ENCODE measurements at places on chromosomes 7 and 10.

DNA sequence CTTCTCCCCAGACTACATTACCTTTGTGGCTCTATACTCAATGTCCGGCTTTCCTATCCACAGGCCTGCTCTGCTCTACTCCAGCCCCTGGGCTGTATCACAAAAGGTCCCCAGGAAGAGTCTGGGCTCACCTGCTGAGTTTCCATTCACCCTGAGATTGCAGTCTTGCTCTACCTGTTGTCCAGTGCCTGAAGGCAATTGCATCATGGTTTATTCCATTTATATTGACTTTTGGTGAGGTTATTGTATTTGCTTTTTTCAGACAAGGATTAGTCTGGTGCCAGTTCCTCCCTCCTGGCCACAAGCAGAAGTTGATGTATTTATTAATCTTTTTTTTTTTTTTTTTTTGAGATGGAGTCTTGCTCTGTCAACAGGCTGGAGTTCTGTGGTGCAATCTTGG is 273.1 kb downstream of the XPNPEP1 start:
- DNase-seq = no peak

GRCh38 chr7:2735744-2736143 is 47.7 kb downstream of the AMZ1 start:
- DNase-seq = no peak

GRCh38 chr10:82969405-82969804 is 1094.4 kb downstream of the NRG3 start:
- no peak for DNase-seq

GRCh38 chr10:69065406-69066361 is 22.2 kb upstream of the SRGN start:
- DNase-seq = no peak

DNA sequence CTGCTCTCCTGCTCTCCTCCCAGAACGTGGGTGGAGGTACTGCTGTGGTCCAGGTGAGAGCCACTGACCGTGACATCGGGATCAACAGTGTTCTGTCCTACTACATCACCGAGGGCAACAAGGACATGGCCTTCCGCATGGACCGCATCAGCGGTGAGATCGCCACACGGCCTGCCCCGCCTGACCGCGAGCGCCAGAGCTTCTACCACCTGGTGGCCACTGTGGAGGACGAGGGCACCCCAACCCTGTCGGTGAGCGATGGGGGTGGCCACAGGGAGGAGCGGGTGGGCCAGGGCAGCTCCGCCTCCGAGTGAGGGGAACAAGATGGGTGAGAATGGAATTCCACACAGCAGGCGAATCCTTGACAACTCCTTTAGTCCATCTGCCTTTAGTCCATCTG is 22.1 kb upstream of the C10orf105 start:
- DNase-seq = no peak

DNA sequence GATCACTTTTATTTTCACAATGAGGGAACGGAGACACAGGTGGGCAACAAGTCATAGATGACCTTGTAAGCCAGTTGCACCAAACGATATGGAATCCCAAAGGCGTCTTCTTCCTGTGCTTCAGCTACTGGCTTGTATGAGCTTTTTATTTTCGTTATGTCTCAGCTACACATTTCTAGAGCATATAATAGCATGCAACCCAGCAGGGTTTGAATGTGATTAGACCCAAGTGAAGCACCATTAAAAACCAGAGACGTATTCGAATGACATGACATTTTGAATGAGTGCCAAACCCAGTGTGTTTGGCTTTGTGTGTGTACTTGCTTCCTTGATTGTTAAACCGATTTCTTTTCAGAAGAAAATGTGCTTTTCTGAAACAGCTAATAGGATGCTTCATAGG is 963.2 kb upstream of the CELF2 start:
- no peak for DNase-seq

- no peak for DNase-seq
These were observed 3.8 kb downstream of the RELN start for GRCh38 chr7:103985565-103986126.

- DNase-seq = no peak
These were observed 100.3 kb upstream of the ANK3 start for GRCh38 chr10:60490013-60490412.

- DNase-seq = no peak
These were observed 1.1 kb upstream of the AKR1B1 start for GRCh38 chr7:134459981-134460380.

DNA sequence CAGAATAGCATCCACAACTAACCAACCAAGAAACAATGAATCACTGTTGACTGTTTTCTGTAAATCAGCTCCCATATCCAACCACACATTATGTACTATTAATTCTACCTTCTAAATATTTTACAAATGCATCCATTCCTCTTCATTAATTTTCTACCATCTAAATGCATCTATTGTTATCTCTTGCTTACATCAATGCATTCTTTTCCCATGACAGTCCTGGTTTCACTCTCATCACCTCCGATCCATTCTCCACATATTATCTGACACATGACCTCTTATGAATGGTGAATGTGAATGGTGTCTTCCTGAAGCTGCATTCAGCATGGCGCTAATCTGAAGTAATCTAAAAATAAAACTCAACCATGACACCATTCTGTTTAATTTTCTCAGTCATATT is 153.8 kb upstream of the CALCR start:
- DNase-seq = no peak

GRCh38 chr10:124053971-124054370 is 39.4 kb downstream of the CHST15 start:
- no peak for DNase-seq

GRCh38 chr7:44408596-44408995 is 81.9 kb downstream of the NUDCD3 start:
- DNase-seq = no peak

DNA sequence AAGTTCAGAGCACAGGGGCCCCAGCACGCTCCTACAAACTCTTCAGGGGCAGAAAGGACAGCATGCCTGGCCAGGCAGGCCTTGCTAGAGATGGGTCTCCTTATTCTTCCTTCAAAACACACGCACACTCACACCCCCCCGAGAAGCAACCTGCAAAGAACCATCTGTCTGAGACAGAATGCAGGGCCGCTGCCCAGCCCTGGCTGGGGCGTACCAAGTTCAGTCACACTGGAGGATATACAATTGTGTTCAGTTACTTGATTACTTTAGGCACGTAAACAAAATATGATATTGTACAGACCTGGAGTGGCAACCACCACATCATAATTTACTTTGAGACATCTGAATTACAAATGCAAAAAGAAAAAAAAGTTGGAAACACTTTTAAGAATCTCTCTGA is 5.7 kb downstream of the FAM53B start:
- DNase-seq = no peak

DNA sequence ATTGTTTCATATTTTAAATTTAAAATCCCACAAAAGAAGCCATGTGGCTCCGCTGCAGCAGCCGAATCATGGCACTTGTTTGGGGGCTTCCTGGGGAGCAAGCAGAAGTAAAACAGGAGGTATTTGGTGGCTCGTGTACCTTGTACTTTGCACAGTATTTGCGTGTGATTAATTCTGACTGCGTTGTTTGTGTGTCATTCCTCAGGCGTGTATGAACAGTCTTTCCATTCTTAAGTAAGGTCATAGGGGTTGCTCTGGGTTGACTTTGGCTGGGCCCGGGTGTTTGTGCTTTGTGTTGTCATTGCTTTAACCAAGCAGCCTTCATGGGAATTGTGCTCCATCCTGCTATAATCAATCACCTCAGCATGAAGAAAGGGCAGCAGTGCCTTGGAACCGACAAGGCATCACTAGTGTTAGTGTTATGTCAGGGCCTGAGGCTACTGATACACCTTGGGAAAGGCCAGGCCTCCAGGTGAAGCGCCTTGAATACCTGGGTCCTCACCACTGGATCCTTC is 182.4 kb downstream of the ARHGAP21 start:
- DNase-seq = no peak

GRCh38 chr7:18163091-18163490 is 135.4 kb upstream of the PRPS1L1 start:
- no peak for DNase-seq

DNA sequence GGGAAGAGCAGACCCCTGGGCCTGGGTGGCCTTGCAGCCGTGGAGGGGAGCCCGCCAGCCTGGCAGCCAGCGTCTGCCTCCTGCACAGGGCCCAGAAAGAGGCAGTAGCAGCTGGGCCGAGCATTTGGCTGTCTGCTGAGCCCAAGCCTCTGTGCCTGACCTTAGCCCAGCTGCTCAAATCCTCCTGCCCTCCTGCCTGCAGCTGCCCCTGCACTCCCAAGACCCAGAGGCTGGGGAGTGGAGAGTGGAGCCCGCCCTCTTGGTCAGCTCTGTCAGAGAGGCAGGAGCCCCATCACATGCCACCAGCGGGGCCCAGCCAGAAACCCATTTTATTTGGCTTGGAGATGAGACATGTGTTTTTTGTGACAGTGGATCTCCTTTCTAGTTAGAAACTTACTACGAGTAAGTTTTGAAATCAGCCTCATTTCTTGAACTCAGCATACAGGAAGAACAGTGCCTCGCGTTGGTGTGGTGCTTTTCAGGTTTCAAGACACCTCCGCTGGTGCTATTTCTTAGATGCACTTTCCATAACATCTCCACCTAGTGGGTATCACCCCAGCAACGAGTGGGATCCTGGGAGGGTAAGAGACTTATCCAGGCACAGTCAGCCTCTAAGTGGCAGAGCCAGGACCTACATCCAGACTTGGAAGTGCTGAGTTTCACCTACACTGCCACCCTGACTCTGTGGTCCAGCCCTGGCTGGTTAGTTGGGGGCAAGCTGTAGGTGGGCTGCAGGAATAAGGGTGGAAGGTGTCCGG is 477.1 kb downstream of the RPS24 start:
- no peak for DNase-seq

- DNase-seq = no peak
These were observed 51.0 kb downstream of the GRID1 start for GRCh38 chr10:86315549-86315942.

GRCh38 chr10:19592276-19592675 is 224.0 kb upstream of the PLXDC2 start:
- DNase-seq = no peak

DNA sequence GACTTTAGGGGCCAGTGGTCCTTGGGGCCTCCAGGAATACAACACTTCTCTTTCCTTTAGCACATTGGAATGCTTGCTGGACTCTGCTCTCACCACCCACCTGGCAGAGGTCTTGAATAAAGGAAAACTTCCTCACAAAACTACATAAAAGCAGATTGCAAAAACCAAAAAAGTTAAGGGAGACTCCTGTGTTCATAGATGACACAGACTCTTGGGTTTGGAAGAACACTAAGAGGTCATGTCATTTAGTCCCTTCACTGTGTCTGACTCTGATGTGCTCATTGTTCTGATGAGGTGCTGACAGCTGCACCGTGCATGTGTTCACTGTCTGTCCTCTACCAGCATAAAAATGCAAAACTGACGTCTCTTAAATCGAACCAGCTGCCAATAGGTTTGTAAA is 11.4 kb downstream of the BLNK start:
- no peak for DNase-seq

DNA sequence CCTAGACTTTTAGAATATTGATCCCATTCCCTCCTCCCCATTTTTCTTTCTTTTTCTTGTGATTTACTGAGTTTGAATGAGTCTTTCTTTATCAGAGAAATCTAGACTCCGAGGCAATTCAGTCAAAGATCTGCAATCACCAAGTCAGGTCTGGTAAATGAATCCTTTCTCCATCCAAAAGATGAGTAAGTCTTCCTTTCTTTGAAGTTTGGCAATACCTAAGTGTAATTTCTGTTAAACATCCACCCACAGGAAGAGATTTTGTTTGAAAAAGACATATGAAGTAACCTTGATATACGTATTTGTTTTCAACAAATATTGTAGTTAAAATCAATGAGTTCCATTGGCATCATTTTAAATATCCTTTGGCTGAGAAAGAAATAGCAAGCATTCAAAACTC is 58.3 kb downstream of the SLC39A12 start:
- no peak for DNase-seq

DNA sequence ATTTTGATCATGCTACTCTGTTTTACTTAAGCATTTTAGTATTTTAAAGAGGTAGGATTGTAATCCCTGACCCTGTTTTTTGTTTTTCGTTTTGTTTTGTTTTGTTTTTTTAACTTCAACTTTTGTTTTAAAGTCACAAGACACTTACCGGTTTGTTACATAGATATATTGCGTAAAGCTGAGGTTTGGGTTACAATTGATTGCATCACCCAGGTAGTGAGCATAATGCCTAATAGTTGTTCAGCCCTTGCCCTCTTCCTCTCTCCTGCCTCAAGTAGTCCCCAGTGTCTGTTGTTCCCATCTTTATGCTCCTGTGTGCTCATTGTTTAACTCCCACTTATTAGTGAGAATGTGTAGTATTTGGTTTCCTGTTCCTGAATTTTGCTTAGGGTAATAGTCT is 93.1 kb upstream of the TEX47 start:
- no peak for DNase-seq

DNA sequence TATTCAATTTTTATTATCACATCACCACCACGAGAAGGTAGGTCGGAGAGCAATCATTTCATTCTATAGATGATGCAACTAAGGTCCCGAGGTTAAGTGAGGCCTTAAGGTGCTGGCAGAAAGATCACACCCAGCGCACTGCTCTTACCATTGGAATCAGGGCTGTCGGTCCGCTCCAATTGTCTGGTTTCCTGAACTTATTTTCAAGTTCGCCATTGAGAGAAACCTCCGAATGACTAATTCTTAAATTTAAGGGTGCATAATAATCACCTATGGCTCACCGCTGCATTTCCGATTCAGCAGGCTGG is 625 bp upstream of the GSTO2 start:
- no peak for DNase-seq

DNA sequence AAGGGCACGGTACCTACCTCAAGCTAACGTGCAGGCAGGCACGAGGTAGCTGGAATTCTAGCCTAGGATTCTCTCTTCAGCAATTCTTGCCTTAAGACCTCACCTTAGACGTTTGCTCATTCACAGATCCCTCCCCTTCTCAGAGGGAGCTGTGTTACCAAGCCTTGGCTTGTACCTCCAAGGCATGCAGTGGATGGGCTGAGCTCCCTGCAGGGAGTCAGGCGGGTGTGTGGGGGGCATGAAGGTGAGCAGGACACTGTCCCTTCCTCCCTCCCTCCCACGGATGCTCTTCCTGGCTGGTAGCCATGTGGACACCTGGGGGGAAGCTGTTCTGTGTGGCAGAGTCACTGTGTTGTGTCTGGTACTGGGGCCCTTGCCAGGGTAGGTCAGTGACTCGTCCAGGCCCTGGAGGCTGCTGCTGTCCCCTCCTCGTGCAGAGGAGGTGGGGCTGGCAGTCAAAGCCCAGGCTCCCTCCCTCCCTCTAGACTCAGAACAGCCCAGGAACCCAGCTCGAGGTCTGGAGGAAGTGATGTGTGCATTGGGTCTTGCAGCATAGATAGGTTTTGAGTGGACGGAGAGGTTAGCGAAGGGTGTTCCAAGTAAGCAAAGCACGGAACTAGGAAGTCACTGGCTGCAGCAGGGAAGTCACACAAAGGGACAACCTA is 222.2 kb upstream of the SH2B2 start:
- no peak for DNase-seq

- no peak for DNase-seq
These were observed 21.7 kb upstream of the MACC1 start for GRCh38 chr7:20238754-20239324.

- DNase-seq = no peak
These were observed 118.1 kb downstream of the GNAT3 start for GRCh38 chr7:80393786-80394185.

GRCh38 chr10:16520900-16521299 is 779 bp downstream of the C1QL3 start:
- no peak for DNase-seq
